Stimulated activated CD4-positive, alpha-beta T cell treated with anti-CD3 and anti-CD28 coated beads, Interleukin-15, amount 100 ng/mL, for 24 hours (primary cell): ENCODE measurements at places on chromosomes 12 and 14.

GRCh38 chr14:79947440-79948054 lies 263.8 kb downstream of the DIO2 start:
- no peak for DNase-seq

GRCh38 chr14:66288511-66288910 lies 197.7 kb upstream of the CCDC196 start:
- DNase-seq, result no peak

- no peak for DNase-seq
Observed at GRCh38 chr14:76868454-76869170, 42.4 kb downstream of the LRRC74A start.

- DNase-seq, result no peak
Observed at GRCh38 chr14:76186308-76187027, 34.7 kb downstream of the GPATCH2L start.
